ENCODE measurements at places on chromosomes 13 and 19.

- DNase-seq, result no peak
Measured at GRCh38 chr13:40031031-40031430, 375.6 kb downstream of the COG6 start.

DNA sequence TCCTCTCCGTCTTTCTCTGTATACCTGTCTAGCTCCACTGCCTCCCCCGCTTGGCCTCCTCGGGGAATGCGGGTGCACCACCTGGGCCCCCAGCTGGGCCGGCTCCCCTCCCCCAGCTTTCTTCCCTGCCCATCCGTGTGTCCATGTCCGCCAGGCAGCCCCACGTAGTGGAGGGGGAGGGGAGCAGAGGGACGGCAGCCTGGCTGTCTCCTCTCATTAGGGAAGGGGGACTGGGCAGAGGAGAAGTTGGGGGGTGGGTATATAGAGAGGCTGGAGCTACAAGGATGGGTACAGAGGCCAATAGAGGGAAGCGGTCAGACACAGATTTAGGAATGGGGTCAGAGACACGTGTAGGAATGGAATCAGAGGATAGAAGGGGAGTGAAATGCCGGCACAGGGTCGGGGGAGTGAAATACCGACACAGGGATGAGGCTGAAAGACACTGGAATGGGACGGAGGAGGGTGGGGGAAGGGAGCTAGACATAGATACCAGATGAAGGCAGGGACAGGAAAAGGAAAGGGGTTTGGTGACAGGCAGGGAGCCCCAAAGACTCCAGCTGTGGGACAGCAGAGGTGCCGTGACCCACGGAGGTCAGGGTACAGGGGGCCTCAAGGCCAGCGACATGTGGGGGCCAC, 2.8 kb downstream of the NECTIN2 start:
- no peak for DNase-seq

- DNase-seq, result no peak
Measured at GRCh38 chr13:29923554-29924481, 73.4 kb upstream of the UBL3 start.

DNA sequence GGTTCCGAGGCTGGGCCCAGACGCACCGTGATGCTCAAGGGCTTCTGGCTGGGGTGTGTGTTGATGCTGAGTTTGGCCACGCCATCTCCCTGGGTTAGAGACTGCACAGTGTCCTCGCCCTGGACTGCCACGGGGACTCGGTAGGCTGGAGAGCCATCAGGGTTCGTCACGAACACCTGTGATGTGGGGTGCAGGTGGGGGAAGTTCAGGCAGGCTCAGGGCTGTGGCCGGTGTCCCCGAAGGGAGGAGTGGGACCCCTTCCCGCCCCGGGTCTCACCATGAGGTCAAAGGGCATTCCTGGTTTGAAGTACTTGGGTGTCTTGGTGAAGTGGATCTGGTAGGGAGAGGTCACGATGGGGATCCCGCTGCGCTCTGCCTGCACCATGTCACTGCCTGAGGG, 8.2 kb downstream of the C3 start:
- DNase-seq, result no peak

- no peak for DNase-seq
Measured at GRCh38 chr19:8626842-8627241, 3.6 kb upstream of the NFILZ start.

GRCh38 chr13:39209731-39210531, 171.7 kb downstream of the NHLRC3 start:
- DNase-seq, result no peak

Data from DMS 273 treated with DMSO at 0.1 percent for 48 hours (cell line).